ENCODE measurements at places on chromosomes 12 and 14.
A peak's percentile ranks its signal among the peaks of the same experiment; 100 is the strongest.

GRCh38 chr12:104538891-104539462 lies 82.2 kb downstream of the CHST11 start:
- DNase-seq: no peak

DNA sequence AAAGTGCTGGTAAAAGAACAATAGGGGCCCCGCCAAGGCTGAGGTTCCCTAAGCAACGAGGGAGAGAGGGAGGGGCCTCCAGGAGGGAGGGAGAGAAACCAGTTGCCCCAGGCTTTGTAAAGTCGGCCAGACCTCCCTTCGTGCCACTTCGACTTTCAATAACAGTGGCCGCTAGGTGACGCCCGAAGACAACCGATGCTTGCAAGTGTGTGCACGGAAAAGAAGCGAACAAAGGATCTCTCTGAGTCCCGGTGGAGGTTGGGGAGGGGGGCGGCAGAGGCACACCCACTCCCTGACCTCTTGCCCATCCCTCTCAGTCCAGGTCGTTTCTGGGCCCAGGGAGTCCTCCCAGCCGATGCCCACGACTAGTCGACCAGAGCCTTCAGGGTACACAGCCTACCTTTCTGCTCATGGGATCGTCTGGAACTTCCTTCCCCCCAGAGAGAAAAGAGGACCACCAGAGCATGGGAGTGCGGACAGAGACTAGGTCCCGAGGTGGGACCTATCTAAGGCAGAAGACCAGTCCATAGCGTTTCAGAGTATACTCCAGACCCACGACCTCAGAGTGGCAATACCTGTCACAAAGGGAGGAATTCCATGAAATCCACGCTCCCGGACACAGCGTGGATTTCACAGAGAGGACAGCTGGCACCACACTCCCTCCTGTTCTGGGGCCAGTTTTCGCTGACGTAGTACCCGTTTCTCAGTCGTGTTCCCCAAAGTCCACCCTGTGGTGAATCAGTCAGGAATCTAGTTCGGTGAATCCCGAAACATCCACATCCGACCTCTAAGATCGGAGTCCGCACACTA lies 262.7 kb upstream of the ALG10B start:
- no peak for DNase-seq

DNA sequence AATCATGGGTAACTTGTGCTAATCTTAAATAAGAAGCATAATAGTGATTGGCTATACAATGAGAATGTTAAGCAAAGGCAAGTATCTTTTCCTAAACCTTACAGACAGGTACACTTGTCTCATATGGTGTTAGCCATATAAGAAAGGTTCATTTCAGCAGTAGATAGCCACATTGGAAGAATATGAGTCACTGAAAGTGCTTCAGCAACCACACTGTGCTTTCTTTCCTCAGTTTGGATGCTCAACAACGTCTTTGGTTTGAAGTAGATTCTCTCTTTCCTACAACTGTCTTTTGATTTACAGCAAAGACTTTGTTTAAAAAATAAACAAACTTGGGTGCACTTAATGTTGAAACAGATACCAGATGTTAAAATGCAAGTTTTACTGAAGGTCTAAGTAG lies 8.9 kb downstream of the DDHD1 start:
- DNase-seq: no peak

DNA sequence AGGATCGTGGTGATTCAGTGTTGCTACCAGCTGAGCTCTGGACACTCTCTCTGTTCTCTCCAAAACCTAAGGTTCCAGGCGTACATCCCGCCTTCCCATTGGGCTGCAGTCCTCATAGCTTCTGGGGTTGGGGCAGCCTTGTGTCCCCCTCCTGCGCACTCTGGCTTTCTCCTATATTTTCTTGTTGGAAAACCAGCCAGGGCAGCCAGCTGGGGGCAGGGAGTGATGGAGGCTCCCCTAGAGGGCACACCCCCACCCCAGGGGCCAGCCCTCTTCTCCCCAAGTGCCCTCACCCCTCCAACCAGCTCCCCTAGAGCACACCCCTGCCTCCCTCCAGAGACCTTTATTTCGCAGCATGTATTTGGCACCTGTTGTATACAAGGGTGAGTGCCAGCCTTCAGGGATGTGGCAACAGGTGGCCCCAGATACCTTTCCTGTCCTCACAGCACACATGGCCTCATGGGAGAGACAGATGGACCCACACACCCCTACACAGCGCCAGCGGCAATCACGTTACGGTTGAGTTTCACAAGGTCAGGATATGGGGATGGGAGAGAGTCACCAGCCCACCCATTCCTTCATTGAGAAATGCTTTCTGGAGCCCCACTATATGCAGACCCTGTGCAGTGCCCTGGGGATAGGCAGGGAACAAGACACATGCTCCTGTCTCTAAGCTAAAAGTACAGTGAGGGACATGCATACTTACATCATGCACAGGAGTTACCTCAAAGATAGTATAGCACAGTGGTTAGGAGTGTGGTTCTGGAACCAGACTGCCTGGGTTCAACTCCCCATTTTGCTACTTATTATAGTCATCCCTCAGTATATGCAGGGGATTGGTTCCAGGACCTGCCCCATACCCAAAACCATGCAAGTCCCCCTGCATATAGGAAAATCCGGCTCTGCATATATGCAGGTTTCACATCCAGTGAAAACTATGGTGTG lies 141.1 kb downstream of the PHETA1 start:
- DNase-seq: no peak

DNA sequence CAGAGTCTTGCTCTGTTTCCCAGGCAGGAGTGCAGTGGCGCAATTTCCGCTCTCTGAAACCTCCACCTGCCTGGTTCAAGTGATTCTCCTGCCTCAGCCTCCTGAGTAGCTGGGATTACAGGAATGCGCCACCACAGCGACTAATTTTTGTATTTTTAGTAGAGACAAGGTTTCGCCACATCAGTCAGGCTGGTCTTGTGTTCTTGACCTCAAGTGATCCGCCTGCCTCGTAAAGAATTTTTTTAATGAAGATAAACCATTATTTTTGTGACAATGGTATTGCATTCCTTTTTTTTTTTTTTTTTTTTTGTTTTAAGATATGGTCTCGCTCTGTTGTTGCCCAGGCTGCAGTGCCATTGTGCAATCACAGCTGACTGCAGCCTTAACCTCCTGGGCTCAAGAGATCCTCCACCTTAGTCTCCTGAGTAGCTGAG lies 25.8 kb downstream of the ACVR1B start:
- DNase-seq: no peak

GRCh38 chr12:113149361-113150150 lies at the start of gene CFAP73:
TSS of gene CFAP73 (plus strand) at chr12:113149724. CDS start at chr12:113149858, 134 bp downstream.
- DNase-seq: peak; percentile 77

- no peak for DNase-seq
Observed at GRCh38 chr14:32657081-32657480, 281.6 kb upstream of the NPAS3 start.

- DNase-seq: no peak
Observed at GRCh38 chr12:78145398-78145797, 314.7 kb downstream of the NAV3 start.

DNA sequence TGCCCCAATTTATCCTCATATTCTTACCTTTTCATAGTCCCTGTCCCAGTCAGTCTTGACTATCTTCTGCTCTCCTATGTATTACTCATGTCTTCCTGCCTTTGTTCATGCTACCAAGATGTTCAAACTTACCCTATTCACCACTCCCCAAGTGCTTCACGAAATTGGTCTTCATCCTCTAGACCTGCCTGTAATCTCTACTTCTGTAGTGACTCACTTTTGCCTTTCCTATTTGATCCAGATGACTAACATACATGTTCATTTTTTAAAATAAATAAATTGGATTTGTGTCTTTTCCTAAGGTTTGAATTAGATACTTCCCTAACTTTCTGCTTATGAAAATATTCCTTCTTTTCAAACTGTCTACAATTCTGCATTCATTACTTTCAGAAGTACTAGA lies 107.7 kb upstream of the PPM1H start:
- no peak for DNase-seq

DNA sequence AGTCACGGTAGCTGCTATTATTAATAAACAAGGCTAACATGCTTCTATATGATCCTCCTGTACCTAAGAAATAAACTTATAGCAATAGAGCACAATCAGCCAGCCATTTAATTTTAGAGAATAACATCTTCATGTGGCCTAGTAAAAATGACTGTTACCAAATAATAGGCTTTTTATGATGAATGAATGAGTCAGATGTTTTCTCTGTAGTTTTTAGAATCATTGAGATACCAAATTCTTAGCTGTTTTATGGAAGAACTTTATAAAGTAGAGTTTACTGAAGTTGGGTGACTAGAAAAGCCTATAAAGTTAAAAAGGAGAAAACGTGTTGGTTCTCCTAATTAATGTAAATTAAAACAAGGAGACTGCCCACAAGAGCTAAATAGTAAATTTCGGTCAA lies 40.7 kb downstream of the WNK1 start:
- no peak for DNase-seq

GRCh38 chr12:89307474-89308253 lies 44.6 kb downstream of the DUSP6 start:
- DNase-seq: no peak

GRCh38 chr12:41935911-41936310 lies 208.8 kb downstream of the GXYLT1 start:
- no peak for DNase-seq

DNA sequence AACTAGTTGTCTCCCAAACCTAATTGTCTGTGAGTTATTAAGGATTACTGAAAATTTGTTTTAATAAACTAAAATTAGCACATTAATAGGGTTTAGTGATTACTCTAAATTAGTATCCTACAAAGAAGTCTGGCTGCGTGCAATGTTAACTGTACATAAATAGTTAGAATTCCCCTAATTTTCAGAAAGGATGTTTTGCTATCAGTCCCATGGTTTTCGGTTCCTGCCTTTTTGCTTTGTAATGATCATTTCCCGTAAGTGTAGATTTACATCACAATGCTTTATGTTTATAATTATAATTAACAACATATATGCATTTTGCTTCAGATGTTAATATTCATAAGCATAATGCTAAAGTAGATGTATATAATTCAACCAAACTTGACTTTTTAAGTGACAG lies 19.8 kb upstream of the LYZ start:
- DNase-seq: no peak

DNA sequence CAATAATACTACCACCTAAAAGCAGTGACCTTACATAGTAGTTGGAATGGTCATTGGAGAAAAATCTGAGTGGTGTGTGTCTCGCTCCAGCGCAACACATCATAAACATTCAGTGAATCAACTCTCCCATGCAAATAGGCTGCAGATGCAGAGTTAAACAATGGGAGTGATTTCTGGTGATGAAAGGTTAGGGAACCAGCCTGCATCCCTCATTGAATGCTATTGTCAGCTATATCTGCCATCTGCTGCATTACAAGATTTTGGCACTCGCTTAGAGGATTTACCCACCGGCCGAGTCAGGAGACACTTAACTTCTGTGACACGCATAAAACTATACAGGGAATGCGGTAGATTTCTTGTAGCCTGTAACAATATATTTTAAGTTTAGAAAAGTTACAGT lies 900.9 kb downstream of the FLRT2 start:
- DNase-seq: peak; percentile 97

DNA sequence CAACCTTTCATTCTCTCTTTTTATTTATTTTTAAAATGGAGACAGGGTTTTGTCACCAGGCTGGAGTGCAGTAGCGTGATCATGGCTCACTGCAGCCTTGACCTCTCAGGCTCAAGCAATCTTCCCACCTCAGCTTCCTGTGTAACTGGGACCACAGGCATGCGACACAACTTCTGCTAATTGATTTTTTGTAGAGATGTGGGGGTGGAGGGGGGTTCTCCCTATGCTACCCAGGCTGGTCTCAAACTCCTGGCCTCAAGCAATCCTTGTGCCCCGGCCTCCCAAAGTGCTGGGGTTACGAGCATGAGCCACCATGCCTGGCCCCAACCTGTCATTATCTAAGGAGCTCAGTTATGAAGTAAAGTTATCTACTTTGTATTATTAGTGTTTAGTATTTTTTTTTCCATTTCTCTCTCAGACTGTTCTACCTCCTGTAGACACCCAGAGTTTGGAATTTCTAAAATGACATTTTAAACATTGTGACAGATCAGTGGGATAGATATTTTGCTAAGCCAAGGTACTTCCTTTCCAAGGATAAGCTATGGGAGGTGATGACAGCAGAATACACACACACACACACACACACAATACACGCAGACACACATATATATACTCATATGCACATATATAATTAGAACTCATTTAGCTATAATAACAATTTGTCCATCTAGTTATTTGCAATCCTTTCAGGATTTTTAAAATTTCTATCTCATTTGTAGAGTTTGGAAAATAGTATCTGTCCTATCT lies 2.1 kb upstream of the USP44 start:
- DNase-seq: no peak

- no peak for DNase-seq
Observed at GRCh38 chr14:81638656-81639280, 105.1 kb upstream of the SEL1L start.

- DNase-seq: no peak
Observed at GRCh38 chr14:44945264-44945663, 16.5 kb downstream of the KLHL28 start.

- no peak for DNase-seq
Observed at GRCh38 chr12:64461634-64462414, 9.9 kb downstream of the TBK1 start.

DNA sequence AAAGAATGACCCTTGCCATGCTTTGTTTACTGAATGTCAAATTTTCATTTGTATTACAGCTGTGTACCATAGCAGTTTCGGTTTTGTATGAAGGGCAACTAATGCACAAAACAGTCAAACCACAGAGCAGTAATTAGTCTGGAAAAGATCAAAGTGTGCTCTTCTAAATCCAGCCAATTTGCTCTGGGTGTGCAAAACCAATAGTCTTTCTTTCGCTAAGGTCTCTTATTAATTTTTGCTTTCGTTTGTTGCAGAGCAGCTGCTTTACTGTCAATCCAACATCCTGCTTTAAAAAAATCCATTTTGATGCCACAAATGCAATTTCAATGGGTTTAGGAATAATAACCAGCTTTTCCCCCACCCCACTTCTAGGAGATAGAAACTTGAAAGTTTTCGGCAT lies 114.2 kb downstream of the BRMS1L start:
- no peak for DNase-seq

- DNase-seq: no peak
Observed at GRCh38 chr14:75411214-75411540, 16.6 kb upstream of the JDP2 start.

- DNase-seq: no peak
Observed at GRCh38 chr14:20714593-20715250, 26.2 kb downstream of the ANG start.

GRCh38 chr14:105537580-105538474 lies 11.4 kb downstream of the TMEM121 start:
- DNase-seq: peak; percentile 46

DNA sequence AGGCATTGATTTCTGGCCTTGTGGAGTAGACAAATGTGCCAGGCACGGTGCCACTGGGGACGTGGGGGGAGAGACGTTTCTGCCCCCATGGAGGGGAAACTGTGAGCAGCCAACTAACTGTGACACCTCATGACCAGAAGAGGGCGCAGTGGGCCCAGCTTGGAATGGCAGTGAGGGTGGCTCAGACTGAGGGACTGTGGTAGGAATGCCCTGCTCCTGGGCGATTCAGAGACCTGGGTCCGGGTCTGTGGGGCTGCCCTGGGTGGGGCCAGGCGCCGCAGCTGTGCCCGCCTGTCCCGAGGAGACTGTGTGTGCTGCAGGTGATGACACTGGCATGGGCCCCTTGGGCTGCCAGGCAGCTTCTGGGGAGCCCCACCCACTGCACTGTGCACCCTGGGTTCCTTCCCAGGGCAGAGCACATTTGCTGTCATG lies 60.6 kb downstream of the SLC25A47 start:
- peak; percentile 84 for DNase-seq

- peak; percentile 82 for DNase-seq
Observed at GRCh38 chr12:107903341-107904061, 129.0 kb downstream of the ASCL4 start.

GRCh38 chr12:42790761-42791151 lies 201.2 kb upstream of the PRICKLE1 start:
- DNase-seq: no peak

All from NCI-H524 (cell line).